Neuronal stem cell (in vitro differentiated cells): ENCODE measurements at places on chromosomes 13 and 19.
A peak's percentile ranks its signal among the peaks of the same experiment; 100 is the strongest.

GRCh38 chr19:53157626-53158025 lies 1.2 kb downstream of the ZNF347 start:
- peak; percentile 11 for DNase-seq

DNA sequence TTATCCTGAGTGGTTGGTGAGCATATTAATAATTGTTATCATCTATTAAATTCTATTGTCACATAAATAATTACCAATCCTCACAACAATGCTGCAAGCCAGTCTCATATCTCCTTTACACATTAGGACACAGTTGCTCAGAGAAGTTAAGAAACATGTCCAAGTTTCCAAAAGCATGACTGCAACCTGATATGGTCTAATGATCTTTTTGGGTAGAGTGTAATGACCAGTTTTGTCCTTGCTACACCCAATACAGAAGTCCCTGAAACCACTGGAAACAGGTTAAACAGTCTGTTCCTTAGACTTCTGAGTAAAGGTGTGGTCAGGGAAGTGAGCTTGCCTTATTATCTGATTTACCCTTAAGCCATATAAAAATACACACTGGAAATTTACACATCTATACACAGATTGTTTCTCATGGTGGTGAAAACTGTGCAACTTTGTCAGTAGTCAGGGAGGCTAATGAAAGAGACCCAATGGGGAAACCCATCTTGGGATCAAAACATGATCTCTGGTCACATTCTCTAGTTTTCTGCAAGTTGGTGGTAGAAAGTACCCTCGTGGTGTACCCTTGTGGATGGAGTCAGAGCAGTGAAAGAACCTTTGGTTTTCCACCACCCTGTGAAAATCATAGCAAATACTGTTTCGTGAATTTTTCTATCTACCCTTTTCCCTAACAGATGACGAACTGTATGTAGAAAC lies 146.0 kb upstream of the KLF12 start:
- DNase-seq = no peak

GRCh38 chr19:10518444-10519361 lies 1.5 kb upstream of the S1PR5 start:
- DNase-seq = no peak

DNA sequence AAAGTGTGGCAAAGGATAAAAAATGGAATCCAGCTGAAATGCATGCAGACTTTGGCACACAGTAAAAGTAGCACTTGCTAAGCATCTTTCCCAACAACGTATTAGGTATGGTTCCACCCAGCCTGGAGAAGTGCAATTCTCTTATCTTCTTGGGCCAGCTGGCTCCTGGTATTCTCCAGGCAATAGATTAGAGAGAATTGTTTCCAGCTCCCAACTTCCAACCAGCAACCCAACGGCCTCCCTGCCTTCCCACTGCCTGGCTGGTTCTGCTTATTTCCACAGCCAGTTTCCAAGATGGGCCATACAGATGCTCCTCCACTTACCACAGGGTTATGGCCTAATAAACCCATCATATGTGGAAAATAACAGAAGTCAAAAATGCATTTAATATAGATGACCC lies 133.4 kb downstream of the OXGR1 start:
- no peak for DNase-seq

DNA sequence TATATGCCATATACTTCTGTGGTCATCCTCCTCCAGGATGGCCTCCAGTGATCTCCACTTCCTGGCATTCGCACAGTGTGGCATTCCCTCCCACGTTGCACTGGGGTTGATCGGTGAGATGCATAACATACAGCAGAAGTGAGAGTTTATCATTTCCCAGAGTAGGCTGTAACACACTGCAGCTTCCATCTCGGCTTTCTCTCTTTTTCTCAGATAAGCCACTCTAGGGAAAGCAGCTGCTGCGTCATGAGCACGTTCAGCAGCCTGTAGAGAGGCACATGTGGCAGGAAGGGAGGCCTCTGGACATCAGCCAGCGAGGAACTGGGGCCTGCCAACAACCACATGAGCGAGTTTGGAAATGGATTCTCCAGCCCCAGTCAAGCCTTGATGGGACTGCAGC lies 807.1 kb downstream of the DIAPH3 start:
- no peak for DNase-seq

DNA sequence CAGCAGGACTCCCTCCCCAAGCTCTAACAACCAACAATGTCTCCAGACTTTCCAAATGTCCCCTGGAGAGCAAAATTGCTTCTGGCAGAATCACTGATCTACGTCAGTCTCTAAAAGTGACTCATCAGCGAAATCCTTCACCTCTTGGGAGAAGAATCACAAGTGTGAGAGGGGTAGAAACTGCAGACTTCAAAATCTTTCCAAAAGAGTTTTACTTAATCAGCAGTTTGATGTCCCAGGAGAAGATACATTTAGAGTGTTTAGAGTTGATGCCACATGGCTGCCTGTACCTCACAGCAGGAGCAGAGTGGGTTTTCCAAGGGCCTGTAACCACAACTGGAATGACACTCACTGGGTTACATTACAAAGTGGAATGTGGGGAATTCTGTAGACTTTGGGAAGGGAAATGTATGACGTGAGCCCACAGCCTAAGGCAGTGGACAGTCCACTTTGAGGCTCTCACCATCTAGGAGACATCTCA lies 6.2 kb upstream of the CEACAM5 start:
- no peak for DNase-seq

GRCh38 chr13:107375701-107376340 lies 807.9 kb upstream of the ARGLU1 start:
- no peak for DNase-seq

- no peak for DNase-seq
Observed at GRCh38 chr19:28539759-28540158, 673.2 kb downstream of the UQCRFS1 start.

DNA sequence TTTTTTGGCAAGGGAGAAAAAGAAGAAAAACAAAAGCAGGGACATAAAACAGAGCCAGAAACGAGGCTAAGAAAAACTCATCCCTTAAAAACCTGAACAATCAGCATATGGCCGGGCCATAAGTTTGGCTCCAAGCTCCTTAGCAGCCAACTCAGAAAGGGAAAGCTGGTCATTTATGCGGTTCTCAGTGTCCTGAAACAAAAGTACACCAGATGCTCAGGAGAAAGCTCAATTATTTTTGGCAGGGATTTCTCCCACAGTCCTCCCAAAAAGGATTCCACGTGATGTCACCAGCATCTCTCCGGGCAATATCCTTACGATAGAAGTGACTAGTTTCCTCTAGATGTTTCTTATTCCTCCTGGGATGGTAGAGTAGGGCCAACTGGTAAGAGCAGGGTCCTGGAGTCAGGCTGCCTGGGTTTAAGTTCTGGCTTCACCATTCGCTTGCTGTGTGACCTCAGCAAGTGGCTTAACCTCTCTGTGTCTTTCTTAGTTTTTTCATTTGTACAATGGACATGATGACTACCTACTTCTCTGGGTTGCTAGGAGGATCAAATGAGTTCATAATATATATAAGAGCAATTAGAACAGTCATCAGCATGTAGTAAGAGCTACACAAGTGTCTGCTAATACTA lies 34.0 kb downstream of the PIN1 start:
- DNase-seq = no peak
